H9 (cell line): ENCODE measurements at places on chromosomes 2 and 18.

DNA sequence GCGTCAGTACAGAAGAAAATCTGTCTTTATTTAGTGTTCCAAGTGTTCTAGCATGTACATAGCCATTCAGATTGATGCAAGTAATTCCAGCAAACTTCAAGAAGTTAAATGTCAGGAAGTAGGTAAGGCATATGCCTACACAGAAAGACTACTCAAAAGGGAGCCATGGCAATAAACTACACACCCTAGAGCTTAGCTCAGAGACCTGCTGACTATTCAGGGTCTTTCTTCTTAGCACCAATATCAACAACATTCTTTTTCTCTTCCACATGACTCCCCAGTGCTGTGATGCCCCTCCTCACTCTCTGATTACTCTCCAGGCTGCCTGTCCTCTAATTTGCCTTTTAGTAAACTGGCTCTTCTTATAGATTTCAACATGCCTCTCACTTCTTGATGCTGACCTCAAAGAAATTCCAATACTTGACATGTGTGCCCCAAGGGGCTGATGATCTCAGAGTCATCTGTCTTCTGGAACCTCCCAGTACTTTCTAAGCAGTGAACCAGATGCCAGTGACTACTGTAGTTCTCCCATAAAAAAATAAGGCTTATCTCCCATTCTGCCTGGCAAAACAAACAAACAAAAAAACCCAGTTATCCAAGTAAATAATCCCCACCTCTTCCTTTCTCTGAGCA lies 909.2 kb upstream of the FANCL start:
- DNase-seq: no peak

DNA sequence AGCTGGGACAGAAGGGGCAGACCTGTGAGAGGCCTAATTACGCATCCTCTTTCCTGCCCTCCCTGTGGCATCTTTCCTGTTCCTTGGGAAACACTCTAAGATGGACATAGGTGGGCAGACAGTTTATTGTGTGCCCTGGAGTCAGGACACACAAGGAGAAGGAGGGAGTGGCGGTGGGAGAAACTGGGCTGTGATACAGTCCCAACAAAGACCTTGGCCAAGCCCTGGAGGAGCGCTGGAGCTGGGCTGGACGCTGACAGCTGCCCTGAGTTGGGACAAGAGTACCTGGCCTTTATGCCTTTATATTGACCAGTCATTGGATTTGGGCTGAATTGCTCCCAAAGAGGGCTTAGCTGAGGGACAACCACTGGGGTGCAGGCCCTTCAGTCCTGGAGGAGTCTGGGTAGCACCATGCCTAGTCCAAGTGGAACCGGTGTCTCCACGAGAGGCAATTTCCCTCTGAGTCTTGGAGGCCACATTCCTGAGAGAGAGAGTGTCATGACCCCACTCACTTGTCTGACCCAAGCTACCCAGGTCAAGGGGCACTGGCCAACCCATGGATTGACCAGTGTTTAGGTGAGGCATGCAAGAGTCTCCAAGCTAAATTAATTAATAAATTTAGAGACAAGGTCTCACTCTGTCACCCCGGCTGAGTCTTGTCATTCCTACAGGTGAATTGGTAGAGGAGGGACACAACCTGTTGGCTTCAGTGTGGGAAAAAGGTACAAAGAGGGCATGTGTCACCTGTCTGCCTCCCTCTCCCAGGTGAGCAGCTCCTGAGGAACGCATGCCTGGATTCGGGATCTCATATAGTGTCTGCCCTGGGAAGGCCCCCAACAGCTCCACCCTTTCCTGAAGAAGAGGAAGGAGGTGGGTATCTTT lies 107.1 kb upstream of the ST3GAL5 start:
- peak; percentile 17 for DNase-seq

DNA sequence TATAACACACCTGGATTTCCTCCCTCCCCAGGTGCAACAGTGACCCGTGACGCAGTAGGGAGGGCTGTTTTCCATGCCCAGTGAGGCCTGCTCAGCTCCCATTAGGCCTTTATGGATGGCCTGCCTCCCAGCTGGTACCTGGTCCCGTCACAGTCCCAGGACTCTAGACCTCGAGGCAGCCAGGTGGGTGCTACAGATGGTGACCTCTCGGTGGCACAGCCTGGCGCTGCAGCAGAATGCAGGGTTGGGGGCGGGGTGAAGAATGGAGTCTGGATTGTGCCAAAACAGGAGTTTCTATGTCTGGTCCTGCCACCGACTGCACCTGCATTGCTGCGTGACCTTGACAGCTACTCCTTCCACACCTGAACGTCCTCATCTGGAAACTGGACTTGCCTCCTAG lies 18.0 kb upstream of the YWHAQ start:
- DNase-seq: no peak

DNA sequence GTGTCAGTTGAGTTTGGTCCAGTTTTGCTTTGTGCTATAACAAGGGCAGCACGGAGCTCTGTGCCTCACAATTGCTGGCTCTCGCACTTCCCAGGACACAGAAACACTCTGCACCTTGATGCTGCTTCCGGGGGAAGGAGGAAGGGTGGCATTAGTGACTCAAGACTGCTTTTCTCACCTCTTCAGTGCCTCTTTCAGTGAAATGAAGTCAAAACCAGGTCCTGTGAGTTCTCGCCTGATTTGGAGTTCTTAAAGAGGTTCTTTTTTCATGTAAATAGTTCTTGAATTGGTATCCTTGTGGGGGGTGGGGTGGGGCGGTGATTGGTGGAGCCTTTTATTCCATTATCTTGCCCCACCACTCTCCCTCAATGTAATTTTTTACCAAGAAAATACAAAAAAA lies 91.5 kb upstream of the MYT1L start:
- DNase-seq: no peak

DNA sequence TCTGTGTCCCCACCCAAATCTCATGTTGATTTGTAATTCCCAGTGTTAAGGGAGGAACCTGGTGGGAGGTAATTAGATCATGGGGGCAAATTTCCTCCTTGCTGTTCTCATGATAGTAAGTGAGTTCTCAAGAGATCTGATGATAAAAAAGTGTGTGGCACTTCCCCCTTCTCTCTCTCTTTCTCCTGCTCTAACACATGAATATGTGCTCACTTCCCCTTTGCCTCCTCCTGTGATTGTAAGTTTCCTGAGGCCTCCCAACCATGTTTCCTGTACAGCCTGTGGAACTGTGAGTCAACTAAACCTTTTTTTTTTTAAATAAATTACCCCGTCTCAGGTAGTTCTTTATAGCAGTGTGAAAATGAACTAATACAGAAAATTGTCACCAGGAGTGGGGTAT lies 380.0 kb downstream of the MEIS1 start:
- no peak for DNase-seq
